ENCODE measurements at places on chromosomes 4 and X. TPM values are rescaled to one million over a fixed set of nuclear protein-coding genes. Genes with fewer than 3 reads are reported as not detected.

DNA sequence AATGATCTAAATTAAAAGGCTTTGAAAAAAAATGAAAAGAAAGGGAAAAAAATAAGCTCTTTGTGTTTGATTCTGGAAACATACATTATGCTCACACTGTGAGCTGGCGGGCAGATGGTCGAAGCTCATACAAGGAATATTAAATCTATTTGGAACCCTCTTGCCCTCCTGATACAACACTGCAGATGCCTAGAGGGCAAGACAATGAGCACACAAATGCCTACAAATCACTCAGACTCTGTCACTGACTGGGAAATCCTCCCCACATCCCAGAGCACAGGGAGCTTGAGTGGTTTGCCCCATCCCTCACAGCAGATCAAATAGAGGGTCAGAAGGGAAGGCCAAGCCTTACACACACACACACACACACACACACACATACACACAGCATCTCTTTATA is 320.4 kb downstream of the HNRNPD start:
- no peak for DNase-seq

DNA sequence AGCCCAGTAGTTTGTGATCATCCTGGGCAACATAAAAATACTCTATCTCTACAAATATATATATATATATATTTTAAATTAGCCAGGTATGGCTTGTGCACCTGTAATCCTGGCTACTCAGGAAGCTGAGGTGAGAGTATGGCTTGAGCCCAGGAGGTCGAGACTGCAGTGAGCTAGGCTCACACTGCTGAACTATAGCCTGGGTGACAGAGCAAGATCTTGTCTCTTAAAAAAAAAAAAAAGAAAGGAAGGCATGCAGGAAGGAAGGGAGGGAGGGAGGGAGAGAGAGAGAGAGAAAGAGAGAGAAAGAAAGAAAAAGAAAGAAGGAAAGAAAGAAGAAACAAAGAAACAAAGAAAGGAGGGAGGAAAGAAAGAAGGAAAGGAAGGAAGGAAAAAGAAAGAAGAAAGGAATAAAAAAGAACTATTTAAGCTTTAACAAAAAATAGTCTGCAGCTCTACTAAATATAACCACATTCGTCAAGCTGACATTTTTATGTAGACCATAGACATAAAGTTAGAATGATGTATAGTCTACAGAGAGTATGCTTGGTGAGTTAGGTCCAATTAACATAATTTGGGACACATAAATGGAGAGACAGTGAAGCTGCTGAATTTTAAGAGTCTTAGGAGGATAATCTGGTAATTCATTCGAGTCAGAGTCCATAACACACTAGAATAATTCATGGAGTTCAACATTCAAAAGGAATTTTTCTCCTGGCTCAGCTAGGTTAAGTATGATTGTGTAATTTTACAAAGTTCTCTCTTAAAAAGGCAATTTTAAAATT is 111.9 kb downstream of the GLRA3 start:
- DNase-seq = no peak

DNA sequence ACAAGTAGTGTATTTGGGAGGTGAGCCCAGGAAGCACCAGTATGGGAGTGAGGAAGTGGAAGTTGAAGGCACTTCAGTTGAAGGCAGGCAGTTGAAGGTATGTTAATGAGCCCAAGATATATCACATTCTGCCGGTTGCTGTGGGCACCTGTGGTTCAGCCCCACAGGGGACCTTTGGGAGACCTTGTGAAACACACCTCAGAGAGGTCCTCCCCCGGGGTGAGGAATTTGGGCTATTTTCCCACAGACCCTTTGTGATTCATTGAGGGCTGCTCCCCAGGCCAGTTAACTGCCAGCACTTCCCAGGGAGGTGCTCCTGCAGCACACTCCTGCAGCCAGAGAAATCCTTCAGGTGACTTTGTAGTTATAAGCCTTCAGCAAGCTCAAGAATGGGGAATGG is 45.9 kb downstream of the PTCHD1 start:
- no peak for DNase-seq

GRCh38 chr4:21795091-21795490 is 153.5 kb downstream of the KCNIP4 start:
- no peak for DNase-seq

DNA sequence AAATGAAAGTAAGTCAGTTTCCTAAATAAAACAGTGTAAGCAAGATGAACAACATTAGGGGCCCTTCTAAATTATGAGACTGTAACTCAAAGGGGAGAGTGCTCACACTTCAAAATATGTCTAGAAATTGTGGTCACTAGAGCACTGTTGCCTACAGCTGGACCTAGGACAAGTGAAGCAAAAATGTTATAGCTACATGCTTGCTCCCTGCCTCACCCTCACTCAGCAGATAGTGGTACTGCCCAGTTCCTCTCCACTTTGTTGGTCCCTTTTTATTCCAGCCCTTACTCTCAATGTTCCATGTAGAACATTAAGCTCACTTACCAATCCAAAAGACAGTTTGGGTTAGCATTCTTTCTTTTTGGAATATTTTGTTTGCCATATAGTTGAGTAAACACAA is 147.3 kb downstream of the GRIA3 start:
- DNase-seq = no peak

- DNase-seq = no peak
These were observed 761.8 kb downstream of the FAM133A start for GRCh38 chrX:94435799-94436198.

DNA sequence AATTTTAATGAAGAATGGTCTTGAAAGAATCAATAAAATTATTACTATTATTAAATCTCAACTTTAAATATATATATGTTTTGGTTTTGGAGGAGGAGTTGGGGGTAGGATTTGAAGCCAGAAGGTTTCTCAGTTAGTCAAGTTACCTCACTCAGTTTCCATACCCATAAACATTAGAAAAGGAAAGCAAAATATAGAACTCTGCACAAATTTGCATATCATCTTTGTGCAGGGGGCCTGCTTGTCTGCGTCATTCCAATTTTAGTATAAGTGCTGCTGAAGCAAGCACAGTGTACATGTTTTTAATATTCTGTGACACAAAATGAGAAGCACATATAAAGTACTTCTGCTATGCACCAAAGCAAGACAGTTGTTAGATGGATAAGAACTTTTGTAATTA is 47.5 kb upstream of the SCRG1 start:
- DNase-seq = no peak

Gene MCF2
- total RNA-seq = 12.9 TPM

Gene ZNF630
- total RNA-seq = 8.4 TPM

Data from occipital lobe (tissue), 3 donors.